ENCODE measurements at places on chromosomes 12 and 14.

DNA sequence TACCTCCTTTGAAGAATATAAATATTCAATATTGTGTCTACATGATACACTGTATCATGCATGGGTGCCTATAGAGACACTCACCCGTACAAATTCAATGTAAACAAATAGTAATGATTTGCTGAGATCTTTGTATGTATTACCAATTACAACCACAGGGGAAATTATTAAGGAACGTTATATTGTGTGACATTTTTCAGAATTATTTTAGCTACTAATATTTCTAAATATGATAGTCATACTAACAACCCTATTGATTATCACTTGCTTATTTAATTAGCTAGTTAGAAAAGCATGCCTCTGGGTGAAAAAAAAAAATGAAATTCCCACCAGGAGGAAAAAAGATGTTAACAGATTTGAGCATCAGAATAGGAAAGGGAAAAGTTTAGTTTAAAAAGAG, 2.1 kb downstream of the SOX5 start:
- DNase-seq, result no peak

DNA sequence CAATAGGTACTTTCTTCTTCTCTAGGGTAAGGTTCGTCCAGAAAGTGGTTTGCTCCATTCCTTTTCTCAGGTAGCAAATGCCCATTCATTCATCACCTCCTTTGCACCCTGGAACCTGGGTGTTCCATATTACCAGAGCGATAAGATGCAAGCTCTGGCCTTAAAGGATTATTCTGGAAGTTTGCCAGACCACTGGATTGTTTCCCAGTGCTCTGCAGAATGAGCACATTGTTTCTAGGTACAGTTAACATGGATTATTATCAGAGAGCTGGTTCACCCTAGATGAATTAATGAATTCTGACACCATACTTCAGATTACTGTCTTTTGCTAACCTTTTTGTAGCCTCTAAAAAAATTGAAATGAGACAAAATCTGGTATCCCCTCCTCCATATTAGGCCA, 170.9 kb upstream of the BMP4 start:
- DNase-seq, result no peak

GRCh38 chr14:62329427-62329826, 567.2 kb downstream of the SNAPC1 start:
- DNase-seq, result no peak

DNA sequence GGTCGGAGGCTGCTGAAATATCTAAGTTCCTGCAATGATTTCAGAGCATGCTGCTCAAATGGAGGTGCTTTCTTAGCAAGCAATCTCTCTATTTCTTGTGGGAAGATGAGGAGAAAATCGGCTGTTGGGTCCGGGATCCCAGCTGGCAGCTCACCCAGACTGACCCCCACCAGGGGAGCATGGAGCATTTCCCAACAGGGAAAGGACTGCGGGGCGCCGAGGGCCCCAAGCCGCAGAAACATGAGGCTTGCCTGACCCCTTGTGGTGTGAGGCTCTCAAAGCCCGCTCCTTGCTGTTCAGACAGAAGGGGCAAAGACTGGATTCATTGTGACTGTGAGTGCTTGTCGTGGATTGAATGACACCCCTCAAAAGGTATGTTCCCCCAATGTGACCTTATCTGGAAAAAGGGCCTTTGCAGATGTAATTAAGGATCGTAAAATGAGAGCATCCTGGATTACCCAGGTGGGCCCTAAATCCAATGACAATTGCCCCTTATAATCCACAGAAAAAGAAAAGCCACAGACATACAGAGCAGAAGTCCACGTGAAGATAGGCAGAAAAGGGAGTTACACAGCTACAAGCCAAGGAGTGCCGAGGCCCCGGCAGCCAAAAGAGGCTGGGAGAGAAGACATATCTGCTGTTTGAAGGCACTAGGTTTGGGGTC, 116.3 kb upstream of the VASH1 start:
- no peak for DNase-seq

- no peak for DNase-seq
Measured at GRCh38 chr12:129080391-129080790, 227.1 kb downstream of the GLT1D1 start.

- DNase-seq, result no peak
Measured at GRCh38 chr12:29552994-29553748, 55.7 kb upstream of the OVCH1 start.

GRCh38 chr14:93987376-93987775, 9.7 kb upstream of the CCDC197 start:
- DNase-seq, result no peak

GRCh38 chr12:49301760-49302159, 6.8 kb downstream of the PRPH start:
- no peak for DNase-seq

DNA sequence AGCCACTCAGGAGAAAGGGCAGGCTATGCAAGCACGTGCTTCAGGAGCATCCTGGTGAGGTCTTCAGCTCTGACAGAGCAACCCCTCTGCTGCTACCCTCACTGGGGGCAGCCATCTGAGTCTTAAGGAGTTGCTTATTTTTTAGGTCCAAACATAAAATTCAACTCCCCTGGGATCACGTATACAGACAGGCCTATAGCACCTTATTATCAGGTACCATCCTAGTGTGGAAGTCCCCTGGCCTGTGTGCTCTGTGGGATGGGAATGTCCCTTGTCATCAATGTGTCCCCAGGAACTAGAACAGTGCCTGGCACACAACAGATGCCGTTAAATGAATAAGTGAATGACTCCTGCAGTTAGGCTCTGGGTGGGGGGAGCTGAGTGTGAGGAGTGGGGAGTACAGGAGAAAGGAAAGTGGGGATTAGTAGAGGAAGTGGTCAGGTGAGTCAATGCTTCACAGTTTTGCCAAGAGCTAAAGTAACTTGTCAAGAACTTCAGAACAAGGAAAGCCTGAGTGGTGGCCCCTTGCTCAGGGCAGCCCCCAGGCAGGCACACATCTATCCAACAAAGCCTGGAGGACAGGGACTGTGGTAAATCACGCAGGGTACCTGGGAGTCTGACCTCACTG, 33.5 kb downstream of the DAD1 start:
- peak; percentile 62 for DNase-seq

- no peak for DNase-seq
Measured at GRCh38 chr12:75690296-75690955, 179.0 kb upstream of the KRR1 start.

- no peak for DNase-seq
Measured at GRCh38 chr12:67517181-67517887, 131.2 kb upstream of the DYRK2 start.

DNA sequence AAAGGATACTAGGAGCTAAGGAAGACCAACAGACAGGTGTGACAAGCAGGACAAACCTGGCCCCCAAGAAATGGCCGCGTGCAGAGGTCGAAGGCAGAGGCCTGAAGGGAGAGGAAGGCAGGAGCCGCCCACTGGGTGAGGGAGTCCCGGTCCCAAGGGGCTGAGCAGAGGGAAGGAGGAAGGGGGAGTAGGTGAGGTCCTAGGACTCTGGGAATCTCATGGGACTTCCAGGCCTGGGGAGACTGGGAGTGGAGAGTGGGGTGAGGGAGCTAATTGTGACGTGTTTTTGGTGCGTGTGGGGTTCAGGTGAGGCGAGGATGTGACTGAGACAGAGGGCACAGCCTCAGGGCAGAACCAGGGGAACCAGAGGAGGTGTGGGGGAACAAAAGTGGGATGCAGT, 11.7 kb upstream of the FLVCR2 start:
- no peak for DNase-seq

- no peak for DNase-seq
Measured at GRCh38 chr14:104171029-104171697, 32.8 kb downstream of the KIF26A start.

- no peak for DNase-seq
Measured at GRCh38 chr12:63150713-63151622, at the start of gene AVPR1A. TSS of gene AVPR1A (minus strand) at chr12:63151201. CDS start at chr12:63150836, 365 bp downstream.

DNA sequence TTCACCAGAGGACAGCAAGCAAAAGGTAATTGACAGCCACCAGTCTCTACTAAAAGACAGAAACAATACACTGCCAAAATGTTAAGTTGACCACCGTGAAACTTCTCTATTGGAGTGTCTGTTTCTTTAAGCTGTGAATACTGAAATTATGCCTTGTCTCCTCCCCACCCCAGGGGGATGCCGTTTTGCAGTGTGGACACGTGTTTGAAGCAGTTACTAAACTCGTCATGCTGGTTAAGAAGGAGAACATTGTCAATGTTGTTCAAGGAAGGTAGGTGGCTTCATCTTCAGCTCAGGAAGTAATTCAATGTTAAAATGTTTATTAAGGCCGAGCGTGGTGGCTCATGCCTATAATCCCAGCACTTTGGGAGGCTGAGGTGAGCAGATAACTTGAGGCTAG, 32.8 kb downstream of the KCTD10 start:
- no peak for DNase-seq

GRCh38 chr12:108649669-108650068, 16.0 kb upstream of the SELPLG start:
- DNase-seq, result no peak

GRCh38 chr14:23375527-23376251, 1.2 kb upstream of the CMTM5 start:
- no peak for DNase-seq

DNA sequence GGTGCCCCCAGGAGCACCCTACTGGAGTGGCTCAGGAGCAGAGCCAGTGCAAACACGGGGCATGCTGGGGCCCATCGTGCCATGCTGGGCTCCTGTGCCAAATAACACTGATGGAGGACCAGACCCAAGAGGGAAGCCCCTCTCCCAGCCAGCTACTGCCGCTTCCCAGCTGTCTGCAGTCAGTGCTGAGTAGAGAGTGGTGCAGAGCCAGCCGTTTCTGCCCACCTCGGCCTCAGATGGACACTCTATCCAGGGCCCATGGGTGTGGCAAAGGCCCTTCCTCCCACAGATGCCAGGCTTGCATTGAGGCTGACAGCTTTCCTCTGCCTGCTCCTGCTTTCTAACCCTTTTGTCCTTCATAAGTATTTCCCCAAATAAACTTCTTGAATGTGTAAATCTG, 13.2 kb downstream of the CLBA1 start:
- no peak for DNase-seq

- no peak for DNase-seq
Measured at GRCh38 chr12:131711551-131712205, 788 bp downstream of the SFSWAP start.

GRCh38 chr14:88130057-88130432, 125.1 kb downstream of the GPR65 start:
- DNase-seq, result no peak

DNA sequence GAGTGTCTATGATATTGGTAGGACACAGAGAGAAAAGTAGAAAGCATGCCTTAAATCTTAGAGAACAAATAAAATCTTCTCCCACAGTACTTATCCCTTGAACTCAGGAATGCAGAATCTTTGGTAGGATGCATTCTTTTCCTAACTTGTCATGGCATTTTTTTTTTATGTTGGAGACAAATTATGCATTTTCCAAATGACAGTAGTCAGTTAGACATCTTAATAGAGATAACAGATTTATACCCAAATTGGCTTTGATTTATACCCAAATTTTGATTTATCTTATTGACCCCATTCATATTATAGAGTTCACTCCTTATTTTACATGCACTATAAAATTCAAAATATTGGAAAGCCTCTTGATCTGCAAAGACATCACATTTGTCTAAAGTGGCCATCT, 132.9 kb downstream of the CNTN1 start:
- no peak for DNase-seq

Measured in CD4-positive, alpha-beta T cell treated with Interleukin-6 at 100 ng/mL for 8 hours (primary cell).